ENCODE measurements at places on chromosomes 7 and 10. TPM values are rescaled to one million over a fixed set of nuclear protein-coding genes. Genes with fewer than 3 reads are reported as not detected.

Gene SLC26A5
- not detected for total RNA-seq

Gene PNLIPRP2
- total RNA-seq = not detected

Gene GRK5
- total RNA-seq = 6.2 TPM

Gene PPP1R17
- total RNA-seq = not detected

Gene HTRA1
- 14.2 TPM for total RNA-seq

Gene CH25H
- total RNA-seq = not detected

Gene CHST12
- total RNA-seq = 9.0 TPM

Gene RGR
- total RNA-seq = not detected

Gene AKR1C8
- not detected for total RNA-seq

Gene SORBS1
- total RNA-seq = 146 TPM

Gene GNA12
- total RNA-seq = 7.6 TPM

Gene GBF1
- 31.4 TPM for total RNA-seq

Gene SPDYE11
- total RNA-seq = not detected

Gene SDHAF3
- 12.4 TPM for total RNA-seq

DNA sequence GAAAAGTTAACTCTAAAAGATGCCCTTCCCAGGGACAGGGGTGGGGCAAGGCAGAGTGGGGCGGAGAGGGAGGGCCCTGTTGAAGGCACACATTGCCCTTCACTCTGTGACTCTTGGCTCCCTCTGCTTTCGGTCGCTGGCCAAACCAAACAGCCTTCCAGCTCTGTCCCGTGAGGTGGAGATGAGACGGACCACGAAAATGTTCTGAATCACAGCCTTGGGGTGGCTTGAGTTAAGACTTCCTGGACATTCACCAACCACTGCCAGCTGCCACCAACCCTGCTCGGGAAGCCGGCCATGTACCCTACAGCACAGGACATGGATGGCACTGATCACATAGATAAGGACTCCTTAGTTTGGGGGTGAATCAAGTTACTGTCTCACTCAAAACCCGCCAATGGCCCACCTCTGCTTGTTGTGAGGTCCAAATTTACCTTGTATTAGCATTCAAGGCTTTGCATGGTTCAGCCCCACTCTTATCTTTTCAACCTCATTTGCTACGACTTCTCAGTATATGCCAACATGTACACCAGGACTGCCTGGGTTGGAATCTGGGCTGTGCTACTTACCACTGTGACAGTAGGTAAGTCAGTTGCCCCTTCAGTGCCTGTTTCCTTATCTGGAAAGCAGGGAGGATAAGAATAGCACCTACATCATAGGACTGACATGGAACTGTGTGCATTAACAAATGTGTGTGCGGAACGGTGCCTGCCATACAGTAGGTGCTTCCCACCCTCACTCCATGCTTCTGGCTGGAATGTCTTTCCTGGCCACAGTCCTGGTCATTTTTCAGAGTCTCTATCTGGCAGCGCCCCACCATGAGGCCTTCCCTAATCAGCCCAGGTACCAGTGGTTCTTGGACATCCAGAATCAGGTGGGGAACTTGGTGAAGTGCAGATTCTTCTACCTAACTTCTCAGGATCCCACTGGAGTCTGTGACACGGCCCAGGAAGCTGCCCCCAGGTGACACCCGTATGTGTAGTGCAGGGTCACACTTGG is 28.0 kb downstream of the ITPRIP start:
- peak; percentile 87 for DNase-seq

DNA sequence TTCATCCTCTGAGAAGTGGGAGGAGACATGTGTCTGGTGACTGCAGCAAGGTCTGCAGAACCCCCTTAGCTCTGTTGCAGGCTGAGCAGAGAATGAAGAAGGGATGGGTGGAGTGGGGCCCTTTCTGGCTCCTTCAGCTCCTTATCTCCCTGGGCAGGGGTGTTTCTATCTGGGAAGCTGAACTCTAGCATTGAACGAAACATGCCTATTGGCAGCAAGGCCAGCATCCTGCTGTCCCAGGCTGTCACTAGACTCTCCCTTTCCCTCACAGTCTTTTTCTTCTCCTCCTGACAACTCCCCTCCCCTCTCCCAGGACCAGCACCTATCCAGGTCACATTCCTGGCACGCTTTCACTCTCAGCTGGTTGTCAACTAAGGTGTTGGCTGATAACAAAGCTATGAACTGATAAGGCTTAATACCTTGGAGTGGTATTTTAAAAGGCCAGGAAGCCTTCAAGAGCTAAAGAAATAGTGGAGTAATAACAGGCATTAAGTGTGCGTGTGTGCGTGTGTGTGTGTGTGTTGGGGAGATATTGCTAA is 128.8 kb upstream of the FZD8 start:
- DNase-seq = no peak

DNA sequence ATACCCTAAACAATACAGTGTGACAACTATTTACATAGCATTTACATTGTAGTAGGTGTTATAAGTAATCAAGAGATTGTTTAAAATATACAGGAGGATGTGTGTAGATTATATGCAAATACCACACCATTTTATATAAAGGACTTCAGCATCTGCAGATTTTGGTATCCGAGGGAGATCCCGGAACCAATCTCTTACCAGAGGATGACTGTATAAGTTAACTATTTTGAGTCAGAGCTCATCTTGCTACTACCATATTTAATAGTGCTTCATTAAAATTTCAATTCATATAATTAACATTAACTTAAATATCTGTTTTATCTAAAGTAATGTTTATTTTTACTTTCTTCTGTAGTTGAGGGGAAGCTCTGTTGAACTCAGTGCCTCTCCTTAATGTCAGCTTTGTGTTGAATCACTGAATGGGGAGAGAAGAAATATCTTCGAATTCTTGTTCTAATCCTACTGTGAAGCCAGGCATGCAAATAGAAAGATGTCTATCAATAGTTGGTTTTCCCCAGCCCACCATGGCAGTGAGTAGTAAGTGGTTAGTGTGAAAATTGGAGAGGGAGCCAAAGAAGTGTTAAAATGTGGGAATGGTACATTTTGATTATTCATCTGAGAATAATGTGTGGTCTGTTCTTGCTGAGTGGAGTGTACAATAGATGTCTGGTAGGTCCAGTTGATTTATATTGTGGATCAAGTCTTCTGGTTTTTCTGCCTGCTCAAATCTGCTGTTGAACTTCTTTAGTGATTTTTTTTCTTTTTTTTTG is 90.1 kb upstream of the CYP26C1 start:
- no peak for DNase-seq

GRCh38 chr10:112898540-112899390 is 51.3 kb upstream of the TCF7L2 start:
- DNase-seq = no peak

GRCh38 chr10:119496273-119496672 is 46.2 kb downstream of the RGS10 start:
- no peak for DNase-seq

GRCh38 chr7:50690541-50691011 is 92.1 kb downstream of the GRB10 start:
- DNase-seq = no peak

GRCh38 chr7:16492513-16493062 is 27.1 kb upstream of the SOSTDC1 start:
- no peak for DNase-seq

GRCh38 chr7:22561321-22561811 is 61.4 kb upstream of the STEAP1B start:
- peak; percentile 79 for DNase-seq

GRCh38 chr10:110208614-110209453 is 1.4 kb downstream of the MXI1 start:
- peak; percentile 14 for DNase-seq

GRCh38 chr10:131531265-131532190 is 220.0 kb upstream of the TCERG1L start:
- DNase-seq = no peak

DNA sequence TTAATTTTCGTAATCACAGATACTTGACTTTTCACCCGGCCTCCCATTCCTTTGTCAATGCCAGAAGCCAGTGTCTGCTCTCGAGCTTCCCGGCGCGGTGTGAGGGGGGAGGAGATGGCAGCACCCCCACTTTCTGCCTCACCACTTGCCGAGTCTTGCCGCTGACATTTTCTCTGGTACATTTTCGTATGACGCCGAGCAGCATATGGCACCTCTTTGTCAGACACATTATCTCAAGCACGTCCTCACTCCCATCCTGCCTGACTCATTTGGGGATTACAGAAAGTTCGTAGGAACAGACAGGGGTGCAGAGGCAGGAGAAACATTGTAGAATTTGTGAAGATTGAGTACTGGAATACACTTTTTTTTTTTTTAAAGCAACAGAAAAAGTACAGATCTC is 60.8 kb upstream of the SORCS3 start:
- no peak for DNase-seq

GRCh38 chr7:150994141-150994837 is 3.5 kb downstream of the NOS3 start:
- DNase-seq = no peak

GRCh38 chr10:78302739-78302988 is 269.0 kb downstream of the RPS24 start:
- DNase-seq = no peak

DNA sequence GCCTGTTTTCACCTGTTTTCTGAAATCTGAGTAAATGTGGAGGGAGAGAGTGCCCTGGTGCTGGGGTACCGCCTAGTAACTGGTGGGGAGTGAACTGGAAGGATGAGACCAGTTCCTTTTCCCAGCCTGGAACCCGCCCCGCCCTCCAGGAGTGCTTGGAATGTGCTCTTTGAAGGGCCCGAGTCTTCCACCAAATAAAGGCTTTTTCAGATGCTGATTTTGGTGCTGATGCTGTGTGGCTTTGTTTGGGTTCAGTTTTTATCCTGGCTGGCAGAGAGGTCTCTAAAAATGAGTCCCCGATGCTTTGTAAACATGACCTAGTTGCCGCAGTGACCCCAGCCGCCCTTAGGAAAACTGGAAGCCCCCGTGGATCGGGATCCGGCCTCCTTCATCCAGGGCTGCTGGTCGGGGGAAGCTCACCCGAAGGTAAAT is 25.9 kb downstream of the FOXK1 start:
- DNase-seq = no peak

DNA sequence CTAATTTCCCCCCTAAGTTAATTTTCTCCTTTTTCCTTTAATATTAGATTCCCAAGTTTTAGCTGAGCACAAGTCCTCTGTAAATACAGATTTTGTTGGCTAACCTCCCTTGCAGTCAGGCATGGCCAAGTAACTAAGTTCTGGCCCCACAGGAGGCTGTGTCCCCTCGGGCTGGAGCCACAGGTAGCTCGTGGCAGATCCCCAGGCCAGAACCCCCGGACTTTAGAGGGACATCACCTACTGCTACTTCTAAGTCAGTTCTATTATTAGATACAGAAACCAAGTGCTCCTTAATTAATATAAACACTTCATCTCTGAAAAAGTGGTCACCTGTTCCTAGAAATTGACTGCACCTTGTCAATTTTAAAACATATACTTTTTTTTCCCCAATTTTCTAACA is 46.1 kb upstream of the NCAPG2 start:
- DNase-seq = no peak

DNA sequence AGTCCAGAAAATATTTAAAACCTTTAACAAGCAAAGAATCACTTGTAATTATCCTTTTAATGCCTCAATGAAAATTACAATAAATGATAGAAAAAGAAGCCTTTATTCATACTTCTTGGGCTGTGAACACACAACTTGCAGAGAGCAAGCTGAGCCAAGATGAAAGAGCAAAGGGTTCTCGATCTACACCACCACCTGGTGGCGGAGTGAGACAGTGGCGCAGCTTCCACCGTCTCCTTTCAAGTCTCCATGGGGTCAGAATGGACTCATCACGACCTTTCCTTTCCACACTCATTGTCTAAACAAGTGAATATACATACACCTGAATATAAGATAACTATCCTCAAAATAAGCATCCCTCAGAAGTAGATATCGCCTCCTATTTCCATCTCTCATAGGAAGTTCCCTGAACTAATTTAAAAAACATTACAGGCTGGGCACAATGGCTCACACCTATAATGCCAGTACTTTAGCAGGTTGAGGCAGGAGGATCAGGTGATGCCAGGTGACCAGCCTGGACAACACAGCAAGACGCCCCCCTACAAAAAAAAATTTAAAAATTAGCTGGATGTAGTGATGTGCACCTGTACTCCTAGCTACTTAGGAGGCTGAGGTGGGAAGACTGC is 40.7 kb downstream of the ATE1 start:
- DNase-seq = peak; percentile 19

- no peak for DNase-seq
Measured at GRCh38 chr7:98674461-98674860, 57.4 kb downstream of the NPTX2 start.

DNA sequence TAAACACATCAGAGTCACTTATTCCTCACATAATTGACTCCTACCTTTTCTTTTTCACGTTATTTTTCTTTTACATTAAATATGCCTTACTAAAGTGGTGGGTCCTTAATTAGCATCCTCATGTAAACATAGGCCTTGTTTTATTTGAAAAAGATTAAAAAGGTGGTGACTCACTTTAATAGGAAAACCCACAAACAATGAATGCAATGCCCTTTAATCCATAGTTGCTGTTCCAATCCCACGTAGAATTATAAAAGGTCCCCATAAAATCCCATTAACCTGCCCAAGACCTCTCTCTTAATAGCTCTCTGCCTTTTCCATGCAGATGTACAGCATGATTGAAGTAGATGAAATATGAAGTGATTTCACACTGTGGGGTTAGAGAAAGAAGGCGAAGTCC is 32.2 kb downstream of the SLC16A12 start:
- DNase-seq = no peak

DNA sequence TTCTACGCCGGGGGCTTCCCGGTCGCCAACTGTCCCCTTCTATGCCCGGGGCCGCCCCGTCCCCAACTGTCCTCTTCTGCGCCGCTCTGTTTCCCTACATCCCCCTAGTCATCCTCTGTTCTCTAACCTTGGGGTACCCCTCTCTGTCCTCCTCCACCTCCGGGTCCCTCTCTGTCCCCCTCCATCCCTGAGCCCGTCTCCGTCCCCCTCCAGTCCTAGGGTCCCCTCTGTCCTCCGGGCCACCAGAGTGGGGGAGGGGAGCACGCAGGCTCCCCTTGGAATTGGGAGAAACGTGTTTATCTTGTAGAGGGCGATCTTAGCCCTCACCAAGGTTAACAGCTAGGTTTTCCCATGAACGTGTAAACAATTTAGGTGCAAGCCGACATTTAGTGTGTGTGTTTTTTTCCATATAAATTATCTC is 852 bp upstream of the KLF6 start:
- no peak for DNase-seq

DNA sequence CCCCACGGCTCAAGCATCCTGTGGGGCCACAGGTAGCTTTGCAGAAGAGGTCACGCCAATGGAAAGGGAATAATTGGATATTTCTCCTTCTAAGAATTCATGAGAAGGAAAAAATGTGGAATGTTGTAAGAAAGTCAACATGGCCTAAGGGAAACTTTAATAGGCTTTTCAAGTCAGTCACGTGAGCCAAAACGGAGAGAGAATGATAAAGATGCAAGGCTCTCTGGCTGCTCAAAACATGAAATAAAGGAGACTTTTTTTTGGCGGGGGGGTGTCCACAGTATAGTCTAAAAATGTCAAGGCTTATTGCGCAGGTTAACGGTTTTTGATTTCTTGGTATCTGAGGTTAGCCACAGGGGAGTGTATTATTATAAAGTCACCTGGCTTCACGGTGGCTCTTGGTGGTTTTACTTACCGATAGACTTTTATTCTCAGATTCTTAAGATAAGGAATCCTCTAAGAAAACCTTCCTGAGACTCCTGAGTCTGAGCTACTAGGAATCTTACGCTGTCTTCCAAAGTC is 148.1 kb downstream of the ARHGAP21 start:
- no peak for DNase-seq

All from gastrocnemius medialis (tissue), 4 donors.